Stomach (tissue), 19 donors: ENCODE measurements at places on chromosomes 4 and X. TPM values are rescaled to one million over a fixed set of nuclear protein-coding genes. Genes with fewer than 3 reads are reported as not detected.
A peak's percentile ranks its signal among the peaks of the same experiment; 100 is the strongest.

DNA sequence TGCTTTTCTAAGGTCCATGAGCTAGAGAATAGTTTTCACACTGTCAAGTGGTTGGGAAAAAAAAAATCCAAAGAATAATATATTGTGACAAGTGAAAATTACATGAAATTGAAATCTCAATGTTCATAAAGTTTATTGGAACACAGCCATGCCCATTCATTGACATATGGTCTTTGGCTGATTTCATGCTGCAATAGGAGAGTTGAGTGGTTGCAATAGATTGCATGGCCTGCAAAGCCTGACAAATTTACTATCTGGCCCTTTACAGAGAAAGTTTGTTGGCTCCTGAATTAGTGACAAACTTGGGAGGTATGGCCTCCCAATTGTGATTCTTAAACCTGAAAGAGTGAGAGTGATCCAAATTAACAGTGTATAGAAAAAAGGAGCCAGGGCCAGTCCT is 115.5 kb upstream of the FAM9C start:
- no peak for DNase-seq

The AREG gene
- 22.3 TPM for total RNA-seq

DNA sequence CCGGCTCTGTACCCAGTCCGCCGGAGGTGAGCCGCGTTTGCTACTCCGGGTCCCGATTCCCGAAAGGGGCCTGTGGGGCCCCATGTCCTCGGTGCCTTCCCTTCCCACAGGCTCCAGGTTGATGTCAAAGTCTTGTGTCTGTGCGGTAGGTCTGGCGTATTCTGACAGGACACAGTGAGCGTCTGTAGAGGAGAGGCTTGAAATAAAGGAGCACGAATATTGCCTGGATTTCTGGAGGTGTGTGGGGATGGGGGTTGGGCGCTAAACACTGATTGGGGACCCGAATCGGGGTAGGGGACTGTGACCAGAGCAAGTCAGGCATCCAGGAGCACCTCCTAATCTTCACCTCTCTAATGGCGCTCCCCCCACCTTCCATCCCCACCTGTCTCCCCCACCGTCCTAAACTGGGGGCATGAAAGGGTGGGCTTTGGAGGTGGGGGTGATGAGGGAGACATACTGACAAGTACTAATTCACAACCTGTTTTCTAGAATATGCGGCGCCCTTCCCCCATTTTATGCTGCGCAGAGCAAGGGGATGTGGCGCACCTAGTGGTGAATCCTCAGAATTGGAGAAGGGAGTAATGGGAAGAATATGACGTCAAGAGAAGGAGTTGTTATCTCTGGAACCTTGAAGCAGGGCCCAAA is 855 bp downstream of the GPRASP2 start:
- peak; percentile 86 for DNase-seq

DNA sequence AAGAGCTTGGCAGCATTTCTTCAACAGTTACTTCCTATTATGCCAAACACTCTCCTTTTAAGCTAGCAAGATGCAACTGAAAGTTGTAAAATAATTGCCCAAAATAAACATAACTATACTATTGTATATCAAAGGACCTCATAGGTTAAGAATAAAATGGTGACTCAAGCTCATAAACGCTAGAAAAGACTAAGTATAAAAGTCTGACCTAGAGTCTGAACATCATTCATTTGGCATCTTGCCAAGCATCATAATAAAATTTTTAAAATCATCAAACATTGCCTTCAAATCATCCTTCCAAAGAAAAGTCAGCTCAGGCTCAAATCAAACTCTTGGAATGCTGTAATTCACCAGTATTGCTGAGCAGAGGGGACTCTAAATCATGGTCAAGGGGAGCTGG is 281.2 kb downstream of the QDPR start:
- DNase-seq = no peak

The NUDT6 gene
- 3.8 TPM for total RNA-seq

DNA sequence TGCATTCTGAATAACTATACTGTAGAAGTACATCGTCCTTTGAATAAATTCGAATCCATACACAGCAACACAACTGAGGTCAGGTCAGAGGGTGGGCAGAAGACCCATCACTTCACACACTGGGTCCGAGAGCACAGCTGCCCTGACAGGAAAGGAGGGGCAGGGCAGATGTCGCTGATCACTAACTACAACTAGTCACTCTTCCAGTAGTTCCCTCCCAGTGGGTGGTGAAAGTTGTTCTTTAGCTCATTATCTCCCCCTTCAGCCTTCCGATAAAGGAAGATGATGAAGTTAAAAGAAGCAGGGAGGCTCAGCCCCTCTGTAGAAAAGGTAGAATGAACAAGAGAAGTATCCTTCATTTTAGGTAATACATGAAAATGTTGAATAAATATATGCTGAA is 278.9 kb downstream of the INPP4B start:
- no peak for DNase-seq

DNA sequence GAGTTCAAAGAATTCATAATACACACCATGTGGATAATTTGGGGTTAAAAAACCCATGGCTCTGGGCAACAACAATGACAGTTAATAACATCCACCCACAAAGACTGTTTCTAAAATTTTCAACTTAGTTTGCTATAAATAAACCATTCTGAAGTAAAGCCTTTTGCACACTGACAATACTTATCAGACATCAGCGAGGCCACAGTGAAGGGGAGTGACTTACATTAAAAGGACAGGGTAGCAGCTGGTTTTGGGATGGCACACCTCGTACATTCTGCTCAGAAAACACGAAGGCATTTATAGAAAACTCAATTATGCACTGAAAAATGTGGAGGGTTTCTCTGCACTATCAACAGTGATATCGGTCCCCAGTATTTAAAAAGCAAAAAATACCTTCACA is 4.9 kb upstream of the ASB11 start:
- no peak for DNase-seq

GRCh38 chrX:43333543-43333942 is 322.6 kb upstream of the MAOA start:
- no peak for DNase-seq

- no peak for DNase-seq
Observed at GRCh38 chrX:136652822-136653723, 5.1 kb downstream of the CD40LG start.

DNA sequence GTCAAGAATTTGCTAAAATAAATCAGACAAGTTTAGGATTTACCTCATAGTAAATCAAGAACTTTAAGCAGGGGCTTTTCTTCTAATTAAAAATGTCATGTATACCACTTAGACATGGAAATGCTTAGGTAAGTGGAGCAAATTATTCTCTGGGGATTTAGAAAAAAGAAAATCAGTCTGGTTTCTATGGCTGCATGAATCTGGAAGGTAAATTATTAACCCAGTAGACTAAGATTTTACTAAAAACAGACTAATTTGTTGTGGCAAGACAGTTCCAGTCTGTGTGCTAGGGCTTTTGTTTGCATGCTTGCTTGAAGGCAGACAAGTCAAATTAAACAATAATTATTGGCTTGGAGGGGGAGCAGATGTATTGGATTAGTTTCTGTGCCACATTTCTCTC is 140.6 kb downstream of the TBL1X start:
- DNase-seq = no peak

The RASSF6 gene
- 13.4 TPM for total RNA-seq

The RBM46 gene
- total RNA-seq = not detected

GRCh38 chr4:99315839-99316238 is 5.4 kb downstream of the ADH1B start:
- DNase-seq = no peak

DNA sequence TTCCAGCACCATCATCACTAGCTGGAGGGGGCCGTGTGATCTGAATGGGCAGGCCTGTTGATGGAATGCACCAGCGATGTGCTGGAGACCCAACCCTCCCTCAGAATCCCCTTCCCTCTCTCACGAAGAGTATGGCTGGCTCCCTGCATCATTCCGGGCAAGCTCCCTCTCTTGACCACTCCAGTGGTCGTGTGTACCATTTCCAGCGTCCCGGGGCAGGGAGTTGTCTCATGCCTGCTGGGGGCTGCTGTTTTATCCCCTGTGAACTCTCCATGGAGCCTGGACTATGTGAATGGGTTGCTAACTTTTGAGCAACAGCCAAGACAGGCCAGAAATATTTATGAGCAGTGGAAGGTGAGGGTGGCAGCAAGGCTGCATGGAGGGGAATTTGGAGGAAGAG is 8.1 kb downstream of the CSAG1 start:
- no peak for DNase-seq

DNA sequence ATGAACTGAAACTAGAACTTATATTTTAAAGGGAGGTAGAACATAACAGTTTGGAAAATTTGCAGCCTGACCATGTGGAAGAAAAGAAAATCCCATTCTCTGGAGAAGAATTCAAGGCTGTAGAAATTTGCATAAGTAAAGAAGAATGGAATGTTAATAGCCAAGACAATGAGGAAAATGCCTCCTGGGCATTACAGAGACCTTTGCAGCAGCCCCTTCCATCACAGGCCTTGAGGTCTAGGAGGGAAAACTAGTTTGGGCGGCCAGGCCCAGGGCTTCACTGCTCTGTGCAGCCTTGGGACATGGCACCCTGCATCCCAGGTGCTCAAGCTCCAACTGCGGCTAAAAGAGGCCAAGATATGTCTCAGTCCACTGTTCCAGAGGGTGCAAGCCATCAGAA is 1506.8 kb downstream of the PCDH18 start:
- no peak for DNase-seq

- no peak for DNase-seq
Observed at GRCh38 chr4:7703688-7704087, 236.0 kb downstream of the AFAP1 start.

- DNase-seq = no peak
Observed at GRCh38 chr4:101174679-101175345, 172.5 kb downstream of the PPP3CA start.

DNA sequence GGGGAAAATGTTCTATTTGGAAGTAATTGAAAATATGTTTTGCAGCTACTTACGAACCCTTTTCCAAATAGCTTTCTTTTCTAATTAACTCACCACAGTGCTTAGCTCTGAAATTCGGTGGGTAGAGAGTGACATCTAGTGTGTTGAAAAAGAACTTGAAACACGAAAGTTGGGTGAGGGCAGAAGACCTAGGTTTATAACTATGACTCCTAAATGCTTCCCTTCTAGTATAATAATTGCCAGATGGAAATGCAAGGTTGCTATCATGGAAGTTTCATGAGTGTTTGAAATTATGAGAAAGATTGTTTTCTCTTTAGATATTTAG is 77.3 kb upstream of the NOCT start:
- peak; percentile 67 for DNase-seq

- DNase-seq = no peak
Observed at GRCh38 chrX:56499372-56499771, 64.1 kb upstream of the UBQLN2 start.

DNA sequence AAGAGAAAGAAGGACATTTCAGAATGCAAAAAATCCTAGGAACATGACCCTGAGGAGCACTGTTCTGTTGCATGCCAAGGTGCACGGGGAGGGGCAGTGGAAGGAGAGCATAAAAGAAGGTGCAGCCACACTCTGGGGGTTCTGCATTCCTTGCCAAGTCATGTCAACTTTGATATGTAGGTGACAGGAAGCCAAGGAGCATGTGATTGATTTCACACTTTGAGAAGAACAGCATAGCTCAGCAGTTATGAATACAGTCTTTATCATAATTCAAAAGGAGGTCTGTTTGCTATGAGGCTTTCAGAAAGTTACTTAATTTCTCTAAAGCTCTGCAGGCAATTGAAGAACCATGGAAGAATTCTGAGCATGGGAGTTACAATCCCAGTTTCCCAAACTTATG is 50.6 kb downstream of the SCFD2 start:
- no peak for DNase-seq

The SLIT2 gene
- 9.6 TPM for total RNA-seq

GRCh38 chr4:101192244-101192643 is 155.1 kb downstream of the PPP3CA start:
- DNase-seq = no peak

The BBS12 gene
- total RNA-seq = 4.4 TPM

The USP17L12 gene
- not detected for total RNA-seq

GRCh38 chr4:36823199-36823967 is 421.2 kb upstream of the NWD2 start:
- no peak for DNase-seq

The VSIG4 gene
- 17.7 TPM for total RNA-seq

DNA sequence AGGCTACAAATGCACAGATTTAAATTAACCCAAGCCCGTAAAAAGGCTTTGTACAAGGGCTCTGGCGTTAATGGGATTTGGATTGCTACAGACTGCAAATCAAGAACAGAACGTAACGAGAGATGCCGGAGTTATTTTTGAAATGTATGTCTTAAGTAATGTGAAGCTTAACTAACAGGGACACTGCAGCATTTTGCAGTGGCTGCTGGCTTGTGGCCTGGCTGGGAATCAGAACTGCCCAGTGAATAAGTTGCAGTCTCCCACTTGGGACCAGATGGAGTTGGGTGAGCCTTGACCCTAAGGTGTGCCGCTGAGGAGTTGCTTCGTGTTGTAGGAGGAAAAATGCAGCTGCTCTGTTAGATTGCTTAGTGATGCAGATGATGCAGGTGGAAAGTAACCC is 318.4 kb downstream of the DHX15 start:
- DNase-seq = no peak

The DKK2 gene
- total RNA-seq = not detected

DNA sequence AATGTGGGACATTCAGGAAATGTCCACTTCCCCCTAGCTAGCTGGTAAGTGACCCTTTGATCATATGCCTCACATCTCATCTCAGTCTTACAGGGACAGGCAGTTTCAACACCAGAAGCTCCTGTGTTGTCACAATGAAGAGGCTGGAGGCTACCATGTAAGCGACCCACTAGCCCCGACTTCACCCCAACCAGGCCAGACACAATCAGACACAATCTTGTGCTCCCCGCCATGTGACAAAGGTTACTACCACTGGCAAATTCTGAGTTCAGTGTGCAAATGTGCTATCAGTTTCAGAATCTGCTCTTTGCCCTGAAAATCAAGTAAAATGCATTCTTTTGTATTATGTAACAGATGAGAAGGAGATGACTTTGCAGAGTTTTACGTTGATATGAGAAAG is 56.9 kb upstream of the STS start:
- DNase-seq = no peak
